ENCODE measurements at places on chromosomes 6 and 20.

DNA sequence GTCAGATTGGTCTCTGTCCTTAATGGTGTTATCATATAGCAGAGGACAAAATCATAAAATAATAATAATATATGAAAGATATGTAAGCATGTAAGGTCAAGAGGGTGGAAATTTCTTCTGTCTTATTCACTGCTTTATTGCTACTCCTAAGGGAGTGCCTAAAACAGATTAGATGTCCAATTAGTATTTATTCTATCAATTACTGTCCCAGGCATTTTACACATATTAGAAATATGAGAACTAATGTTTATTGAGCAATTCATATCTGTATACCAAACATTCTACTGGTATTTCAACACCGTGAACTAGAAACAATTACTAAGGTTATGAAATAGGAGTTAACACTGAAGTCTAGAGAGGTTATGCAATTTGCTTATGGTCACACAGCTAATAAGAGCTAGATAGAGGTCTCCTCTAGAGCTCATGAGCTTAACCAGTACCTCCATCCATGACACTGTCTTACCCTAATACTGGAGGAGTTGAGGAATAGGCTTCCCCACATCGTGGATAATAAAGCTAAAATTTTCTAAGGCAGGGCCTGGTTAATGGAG, 302.3 kb downstream of the PLCB1 start:
- peak; percentile 49 for DNase-seq

- DNase-seq: no peak
These were observed 98.7 kb downstream of the ANKRD60 start for GRCh38 chr20:58129721-58130151.

GRCh38 chr6:89989742-89990141, 95.5 kb downstream of the GJA10 start:
- DNase-seq: peak; percentile 46

- no peak for DNase-seq
These were observed 87.6 kb upstream of the PAK5 start for GRCh38 chr20:9926476-9926875.

- no peak for DNase-seq
These were observed 67.3 kb downstream of the SCML4 start for GRCh38 chr6:107756660-107757355.

- DNase-seq: peak; percentile 61
These were observed 14.7 kb downstream of the UQCC2 start for GRCh38 chr6:33696548-33697518.

DNA sequence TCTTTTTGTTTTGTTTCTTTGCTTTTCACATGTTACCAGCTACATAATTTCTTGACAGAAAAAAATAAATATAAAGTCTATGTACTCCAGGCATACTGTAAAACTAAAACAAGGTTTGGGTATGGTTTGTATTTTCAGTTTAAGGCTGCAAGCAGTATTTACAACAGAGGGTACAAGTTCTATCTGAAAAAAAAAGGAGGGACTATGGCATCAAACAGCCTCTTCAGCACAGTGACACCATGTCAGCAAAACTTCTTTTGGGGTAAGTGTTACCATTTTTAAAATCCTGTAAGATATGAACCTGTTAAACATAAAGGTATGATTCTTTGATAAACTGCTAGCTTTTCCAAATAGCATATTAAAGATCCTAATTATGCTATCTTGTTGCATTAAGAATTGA, 393 bp downstream of the RUNX2 start:
- DNase-seq: no peak

DNA sequence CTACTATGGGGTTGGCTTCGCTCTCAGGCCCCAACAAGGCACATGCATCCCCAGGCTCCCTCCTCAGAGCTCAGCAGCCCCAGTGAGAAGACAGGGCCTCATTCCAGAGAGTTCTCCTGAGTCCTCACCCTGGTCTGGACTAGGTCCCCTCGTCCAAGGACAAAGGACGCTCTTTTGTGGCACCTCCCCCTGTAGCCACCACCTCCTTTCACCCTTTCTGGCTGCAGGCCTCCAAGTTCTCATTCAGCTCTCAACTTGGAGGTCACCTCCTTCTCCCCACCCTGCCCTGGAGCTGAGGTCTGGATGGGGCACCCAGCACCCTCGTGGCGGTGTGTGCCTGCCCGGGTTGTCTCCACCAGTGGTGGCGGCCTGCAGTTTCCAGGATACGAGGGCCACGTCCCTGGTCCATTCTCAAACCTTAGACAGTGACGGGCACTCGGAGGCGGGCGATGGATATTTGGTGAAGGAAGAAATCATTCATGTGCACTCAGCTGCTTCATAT, 2.5 kb downstream of the UNC93A start:
- no peak for DNase-seq

- no peak for DNase-seq
These were observed 396.2 kb downstream of the EPM2A start for GRCh38 chr6:145339089-145339488.

- peak; percentile 13 for DNase-seq
These were observed 75.4 kb upstream of the PBOV1 start for GRCh38 chr6:138293428-138294395.

DNA sequence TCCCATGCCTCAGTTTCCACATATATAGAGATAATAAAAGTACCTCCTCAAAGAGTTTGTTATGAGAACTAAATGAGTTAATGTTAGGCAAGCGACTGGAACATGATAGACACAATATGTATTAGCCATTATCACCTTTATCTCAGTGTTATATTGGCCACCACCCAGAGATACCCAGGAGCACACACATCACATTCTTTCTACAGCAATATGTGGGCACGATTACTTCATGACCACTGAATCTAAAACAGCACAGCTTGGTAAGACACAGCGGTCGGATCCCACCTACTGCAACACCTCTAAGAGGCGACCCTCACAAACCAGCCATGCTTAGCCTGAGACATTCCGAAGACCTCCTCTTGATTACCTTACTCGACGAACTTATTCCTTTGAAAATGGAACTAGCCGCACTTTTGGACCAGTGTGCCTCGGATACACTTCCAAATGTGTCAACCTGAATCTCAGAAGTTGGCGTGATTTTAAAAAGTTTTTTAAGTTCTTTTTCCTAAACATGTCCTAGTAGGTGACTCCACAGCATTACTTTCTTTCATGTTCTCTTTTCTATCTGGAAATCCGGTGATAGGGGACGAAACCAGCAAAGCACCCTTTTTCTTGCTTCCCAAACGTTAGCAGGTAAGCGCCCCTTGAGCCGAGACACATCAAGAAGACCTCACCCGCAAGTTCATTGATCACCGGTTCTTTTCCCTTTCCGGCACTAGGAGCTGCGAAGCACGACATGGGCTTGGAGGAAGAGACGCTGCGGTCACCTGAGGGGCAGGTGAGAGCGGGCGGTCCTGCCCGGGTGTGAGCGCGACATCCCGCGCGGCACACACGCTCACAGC, 923 bp downstream of the GMDS start:
- no peak for DNase-seq

DNA sequence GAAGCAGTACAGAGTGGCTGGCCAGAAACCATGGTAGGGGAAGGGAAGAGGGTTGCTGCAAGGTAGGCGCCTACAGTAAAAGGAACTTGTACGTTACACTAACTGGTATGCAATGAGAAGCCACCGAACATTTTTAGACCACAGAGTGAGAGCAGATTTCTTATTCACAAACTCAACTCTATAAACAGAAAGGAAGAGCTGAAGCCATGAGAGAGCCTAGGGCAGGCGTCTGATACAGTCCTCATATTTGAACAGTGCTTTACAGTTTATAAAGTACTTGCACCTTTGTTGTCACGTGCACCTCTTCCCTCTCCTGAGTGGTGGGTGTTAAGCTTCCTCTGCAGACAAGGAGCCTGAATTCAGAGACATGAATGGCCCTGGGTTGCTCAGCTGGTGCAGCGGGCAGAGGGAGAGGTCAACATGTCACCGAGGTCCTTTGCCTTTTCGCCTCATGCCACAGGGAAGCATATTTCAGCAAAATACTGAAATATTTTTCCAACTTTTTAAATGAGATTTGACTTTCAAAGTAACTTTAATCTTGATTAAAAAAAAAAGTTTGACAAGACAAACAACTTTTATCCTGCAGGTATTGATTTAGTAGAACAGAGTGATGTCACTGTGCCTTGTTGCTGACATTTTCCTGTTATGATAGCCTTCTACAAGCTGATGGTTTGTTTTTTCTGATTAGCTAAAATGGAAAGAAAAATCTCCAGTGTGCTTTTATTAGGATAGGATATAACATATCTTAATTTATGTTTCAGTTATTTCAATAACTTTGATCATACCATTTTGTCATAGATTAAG, 23.8 kb downstream of the UST start:
- no peak for DNase-seq

DNA sequence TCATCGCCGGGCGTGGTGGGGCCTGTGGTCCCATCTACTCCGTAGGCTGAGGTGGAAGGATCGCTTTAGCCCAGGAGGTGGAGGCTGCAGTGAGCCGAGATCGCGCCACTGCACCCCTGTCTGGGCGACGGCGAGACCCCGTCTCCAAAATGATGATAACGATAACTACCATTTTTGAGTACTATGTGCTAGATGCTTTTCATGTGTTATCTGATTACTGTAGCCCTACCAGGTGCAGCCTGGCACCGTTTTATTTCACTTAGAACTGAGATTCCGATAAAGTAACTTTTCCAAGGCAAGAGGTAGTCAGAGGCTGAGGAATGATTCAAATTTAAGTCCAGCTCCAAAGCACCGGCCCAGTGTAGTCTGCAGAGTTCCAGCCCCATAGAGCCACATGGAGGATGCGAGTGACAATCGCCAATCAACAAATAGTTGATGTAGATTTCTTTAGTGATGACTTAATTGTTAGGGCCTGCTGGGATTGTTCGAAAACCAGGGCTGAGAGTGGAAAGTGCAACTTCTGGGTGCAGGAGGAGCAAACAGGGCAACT, 727 bp downstream of the ERMARD start:
- DNase-seq: peak; percentile 26

DNA sequence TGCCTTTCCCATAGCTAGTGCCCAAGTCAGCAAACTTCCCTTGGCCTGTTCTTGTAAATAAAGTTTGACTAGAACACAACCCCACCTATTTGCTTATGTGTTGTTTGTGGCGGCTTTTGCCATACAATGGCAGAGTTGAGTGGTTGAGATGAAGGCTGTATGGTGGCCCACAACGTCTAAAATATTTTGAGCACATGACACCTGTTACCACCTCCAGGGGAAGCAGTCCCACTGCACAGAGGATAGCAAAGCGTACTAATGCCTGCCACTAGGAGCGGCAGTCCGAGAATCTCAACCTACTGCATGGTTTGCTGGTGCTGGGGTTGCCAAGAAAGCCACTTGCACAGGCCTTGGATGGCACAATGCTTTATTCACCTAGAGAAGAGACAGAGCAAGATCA, 58.6 kb downstream of the TGM2 start:
- DNase-seq: no peak

DNA sequence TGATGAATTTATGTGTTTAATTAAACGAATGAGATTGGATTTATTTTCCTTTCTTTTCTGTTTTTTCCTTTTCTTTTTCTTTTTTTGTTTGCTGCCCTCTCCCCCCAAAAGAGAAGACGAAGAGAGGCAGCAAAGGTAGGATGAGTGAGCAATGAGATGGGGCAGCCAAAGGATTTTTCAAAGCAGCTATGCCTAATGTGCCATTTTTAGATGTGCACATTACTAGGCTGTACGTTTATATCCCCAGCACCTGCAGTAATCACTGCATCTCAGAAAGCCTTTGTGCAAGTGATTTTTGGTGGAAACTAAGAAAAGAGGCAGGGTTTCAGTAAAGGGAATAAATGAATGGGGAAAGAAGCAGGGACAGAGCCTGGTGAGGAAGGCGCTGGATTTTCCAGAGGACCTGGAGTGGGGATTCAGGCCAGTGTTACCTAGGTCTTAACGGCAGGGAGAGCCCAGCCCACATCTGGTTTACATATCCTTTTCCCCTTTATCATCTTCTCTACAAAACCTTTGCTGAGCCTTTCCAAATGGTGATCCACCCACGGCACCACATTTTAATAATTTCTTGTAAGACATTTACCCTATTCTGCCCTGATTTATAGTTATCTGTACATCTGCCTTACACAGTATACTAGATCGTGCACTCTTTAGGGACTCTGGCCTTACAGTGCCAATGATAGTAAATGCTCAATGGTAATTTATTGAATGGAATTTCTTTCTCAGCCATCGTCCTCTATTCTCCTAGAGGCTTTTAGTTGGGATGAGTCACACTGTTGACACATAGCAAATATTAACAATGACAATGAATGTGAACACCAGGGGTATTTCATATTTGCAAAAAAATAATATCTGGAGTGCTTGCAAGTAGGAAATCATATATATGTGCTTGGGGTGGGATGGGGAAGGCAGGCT, 38.3 kb upstream of the ATXN1 start:
- peak; percentile 17 for DNase-seq

GRCh38 chr6:137843211-137843610, 23.8 kb upstream of the TNFAIP3 start:
- no peak for DNase-seq

GRCh38 chr20:1225783-1226654, at the start of gene RAD21L1:
Gene RAD21L1, plus strand, starts transcription at chr20:1226044. Its CDS starts 2,410 bp downstream, at chr20:1228454.
- DNase-seq: peak; percentile 92

- DNase-seq: no peak
These were observed 138.8 kb upstream of the C6orf118 start for GRCh38 chr6:165448210-165448609.

DNA sequence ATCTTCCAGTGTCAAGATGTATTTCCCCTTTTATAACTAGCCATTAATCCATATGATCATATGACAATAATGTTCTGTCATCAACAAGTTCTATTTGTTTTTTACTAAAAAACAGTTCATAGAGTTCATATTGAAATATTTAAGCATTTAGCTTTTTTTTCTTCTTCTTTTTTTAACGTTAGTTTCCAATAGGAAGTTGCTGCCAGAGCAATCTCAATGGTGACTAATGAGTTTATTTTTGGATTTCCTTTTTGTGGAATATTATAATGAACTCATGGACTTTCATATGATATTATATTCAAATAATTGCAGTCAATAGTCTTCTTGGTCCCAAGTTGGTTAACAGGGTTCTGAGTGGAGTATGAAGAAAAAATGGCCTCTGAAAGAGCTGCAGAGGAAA, 343.3 kb downstream of the BCKDHB start:
- DNase-seq: no peak

- no peak for DNase-seq
These were observed 114.3 kb upstream of the TMEM181 start for GRCh38 chr6:158445426-158446085.

DNA sequence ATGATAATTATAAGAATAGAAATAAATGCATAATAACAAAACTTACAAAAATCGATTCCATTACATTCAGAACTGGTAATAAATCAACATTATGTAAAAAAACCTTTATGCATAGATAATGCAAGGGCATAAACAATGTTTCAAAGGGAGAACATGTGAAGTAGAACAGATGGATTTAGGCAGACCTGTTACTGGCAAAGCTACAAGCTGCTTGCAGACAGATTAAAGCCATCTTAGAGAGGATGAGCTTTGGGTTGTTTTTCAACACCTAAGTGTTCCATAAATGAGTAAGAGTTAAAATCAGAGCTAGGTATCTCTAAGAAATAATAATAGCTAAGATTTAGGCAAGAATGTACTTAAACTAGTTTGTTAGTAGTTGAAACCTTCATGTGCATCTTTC, 37.2 kb downstream of the SNAP25 start:
- DNase-seq: no peak

Measured in adipocyte (in vitro differentiated cells).